MG63 (cell line): ENCODE measurements at places on chromosomes 2 and 18. TPM values are rescaled to one million over a fixed set of nuclear protein-coding genes. Genes with fewer than 3 reads are reported as not detected.

GRCh38 chr18:55085557-55086285 lies 126.5 kb upstream of the CCDC68 start:
- no peak for DNase-seq

GRCh38 chr2:150812664-150813367 lies 325.3 kb upstream of the RND3 start:
- no peak for DNase-seq

DNA sequence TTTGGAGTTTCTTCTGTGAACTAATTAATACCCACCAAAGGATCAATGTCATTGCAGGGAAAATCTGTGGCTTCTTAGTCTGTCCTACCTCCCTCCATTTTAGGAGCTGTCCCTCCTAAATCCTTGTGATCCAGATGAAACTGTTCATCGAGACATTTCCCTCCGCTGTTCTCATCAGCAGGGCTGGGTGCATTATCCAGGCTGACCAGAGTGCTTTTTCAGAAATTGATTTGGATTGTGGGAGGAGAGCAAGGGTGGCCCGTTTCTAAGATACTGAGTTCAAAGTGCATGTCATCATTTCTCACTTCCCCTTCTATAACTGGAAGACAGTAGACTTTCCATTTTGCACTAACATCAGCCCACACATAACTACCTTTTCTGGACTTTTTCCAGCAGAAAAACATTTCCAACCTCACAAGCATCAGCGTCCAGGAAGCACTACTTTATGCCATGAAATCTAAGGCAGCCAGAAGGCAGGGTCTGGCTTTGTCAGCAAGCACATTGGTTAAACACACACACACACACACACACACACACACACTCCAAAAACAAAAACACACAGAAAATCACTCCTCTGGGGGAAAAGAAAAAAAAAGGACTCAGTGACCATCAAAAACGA lies 94.1 kb downstream of the ANKRD44 start:
- DNase-seq: no peak

- DNase-seq: no peak
These were observed 27.7 kb downstream of the IMPA2 start for GRCh38 chr18:12008842-12009580.

GRCh38 chr2:101981504-101981903 lies 10.3 kb upstream of the IL1R2 start:
- no peak for DNase-seq

- no peak for DNase-seq
These were observed 48.1 kb downstream of the SLC4A1AP start for GRCh38 chr2:27711804-27712203.

KCNG2 gene
- not detected in 2 replicates for total RNA-seq

RAB17 gene
- not detected in 2 replicates for total RNA-seq

DQX1 gene
- total RNA-seq: not detected in 2 replicates

TTC31 gene
- 8.6 and 16.3 TPM in 2 replicates for total RNA-seq

ICOS gene
- total RNA-seq: not detected in 2 replicates

- DNase-seq: no peak
These were observed 226.8 kb downstream of the MC4R start for GRCh38 chr18:60145776-60146175.

TRIM54 gene
- 2.1 TPM in 1 of 2 replicates, not detected in the other for total RNA-seq

GRCh38 chr18:48803951-48804855 lies 146.6 kb downstream of the SMAD7 start:
- no peak for DNase-seq

LRATD1 gene
- total RNA-seq: not detected in 2 replicates

DNA sequence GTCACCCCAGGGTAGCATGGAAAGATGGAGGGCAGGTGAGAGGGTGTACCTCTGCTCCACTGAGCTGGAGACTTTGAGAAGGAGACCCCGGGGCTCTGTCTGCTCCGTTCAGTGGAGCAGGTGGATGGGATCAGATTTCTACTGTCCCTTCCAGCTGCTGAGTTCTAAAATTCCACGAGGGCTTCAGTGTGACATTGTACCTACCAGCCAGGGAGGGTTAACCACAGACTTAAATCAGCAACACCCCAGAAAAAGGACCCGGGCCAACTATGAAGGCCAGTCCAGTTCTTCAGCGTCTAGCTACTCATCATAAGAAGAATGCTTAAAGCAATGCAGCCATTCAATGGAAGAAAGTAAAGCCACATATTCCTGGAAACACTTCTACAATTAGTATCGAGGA lies 23.8 kb downstream of the STAT1 start:
- no peak for DNase-seq

GATA6 gene
- total RNA-seq: 34.0 and 42.3 TPM in 2 replicates

CCDC148 gene
- not detected in 2 replicates for total RNA-seq

- DNase-seq: no peak
These were observed 582.4 kb upstream of the RAB6C start for GRCh38 chr2:129396980-129397599.

LBH gene
- 21.5 and 60.0 TPM in 2 replicates for total RNA-seq

HAAO gene
- total RNA-seq: not detected in 2 replicates

GRCh38 chr18:50807176-50807575 lies 12.6 kb downstream of the MRO start:
- DNase-seq: no peak
